Thyroid gland (tissue), 4 donors: ENCODE measurements at places on chromosomes 12 and 14. TPM values are rescaled to one million over a fixed set of nuclear protein-coding genes. Genes with fewer than 3 reads are reported as not detected.

GPRC5A gene
- 207 TPM for total RNA-seq

GRCh38 chr12:88571543-88571942, 8.7 kb downstream of the KITLG start:
- H3K4me3 ChIP-seq: no peak overlapping the region
- no peak overlapping the region for H3K27ac ChIP-seq
- no peaks in the 10 kb centered on the region for H3K36me3 ChIP-seq
- H3K4me1 ChIP-seq: no peaks in the 10 kb centered on the region
- H3K27me3 ChIP-seq: no peaks in the 10 kb centered on the region

DNA sequence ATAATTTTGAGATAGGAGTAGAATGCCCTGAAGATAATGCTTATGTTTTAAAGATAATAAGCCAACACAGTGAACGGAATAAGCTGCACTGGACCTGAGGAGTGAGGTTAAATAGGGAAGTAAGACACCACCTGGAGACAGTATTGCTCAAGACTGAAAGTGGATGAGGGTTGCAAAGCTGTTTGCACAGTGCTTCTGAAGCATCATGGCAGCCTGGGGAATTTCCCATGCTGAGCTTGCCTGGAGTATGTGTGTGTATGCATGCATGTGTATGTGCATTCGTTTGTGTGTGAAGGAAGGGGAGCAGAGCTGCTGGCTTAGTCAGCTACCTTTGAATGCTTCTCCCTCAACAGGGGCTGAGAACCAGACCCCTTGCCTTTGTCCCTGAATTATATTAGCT, 35.8 kb downstream of the BHLHE41 start:
- no peak overlapping the region for H3K4me3 ChIP-seq
- H3K4me1 ChIP-seq: no peaks in the 10 kb centered on the region
- no peak for DNase-seq
- H3K27ac ChIP-seq: no peak overlapping the region

DNA sequence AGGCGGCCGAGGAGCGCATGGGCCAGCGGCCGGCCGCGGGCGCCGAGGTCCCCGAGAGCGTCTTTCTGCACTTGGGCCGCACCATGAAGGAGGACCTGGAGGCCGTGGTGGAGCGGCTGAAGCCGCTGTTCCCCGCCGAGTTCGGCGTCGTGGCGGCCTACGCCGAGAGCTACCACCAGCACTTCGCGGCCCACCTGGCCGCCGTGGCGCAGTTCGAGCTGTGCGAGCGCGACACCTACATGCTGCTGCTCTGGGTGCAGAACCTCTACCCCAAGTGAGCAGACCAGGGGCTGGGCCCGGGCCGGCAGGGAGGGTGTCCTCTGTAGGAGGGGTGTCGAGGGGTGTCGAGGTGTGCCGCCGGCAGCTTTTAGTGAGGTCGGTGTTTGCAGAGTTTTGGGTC, 4.1 kb downstream of the TNFAIP2 start:
- H3K4me1 ChIP-seq: peaks cover 66% of the 10 kb centered on the region
- no peak overlapping the region for H3K4me3 ChIP-seq
- no peak for DNase-seq
- H3K36me3 ChIP-seq: no peaks in the 10 kb centered on the region
- no peak overlapping the region for H3K27ac ChIP-seq

GRCh38 chr14:35534873-35535482, 1.0 kb downstream of the INSM2 start:
- peaks cover 29% of the 10 kb centered on the region for H3K4me1 ChIP-seq
- DNase-seq: peak; percentile 71
- no peaks in the 10 kb centered on the region for H3K36me3 ChIP-seq
- no peak overlapping the region for H3K4me3 ChIP-seq
- peaks cover 20% of the 10 kb centered on the region for H3K27me3 ChIP-seq
